ENCODE measurements at places on chromosomes 1 and 21. TPM values are rescaled to one million over a fixed set of nuclear protein-coding genes. Genes with fewer than 3 reads are reported as not detected.

DNA sequence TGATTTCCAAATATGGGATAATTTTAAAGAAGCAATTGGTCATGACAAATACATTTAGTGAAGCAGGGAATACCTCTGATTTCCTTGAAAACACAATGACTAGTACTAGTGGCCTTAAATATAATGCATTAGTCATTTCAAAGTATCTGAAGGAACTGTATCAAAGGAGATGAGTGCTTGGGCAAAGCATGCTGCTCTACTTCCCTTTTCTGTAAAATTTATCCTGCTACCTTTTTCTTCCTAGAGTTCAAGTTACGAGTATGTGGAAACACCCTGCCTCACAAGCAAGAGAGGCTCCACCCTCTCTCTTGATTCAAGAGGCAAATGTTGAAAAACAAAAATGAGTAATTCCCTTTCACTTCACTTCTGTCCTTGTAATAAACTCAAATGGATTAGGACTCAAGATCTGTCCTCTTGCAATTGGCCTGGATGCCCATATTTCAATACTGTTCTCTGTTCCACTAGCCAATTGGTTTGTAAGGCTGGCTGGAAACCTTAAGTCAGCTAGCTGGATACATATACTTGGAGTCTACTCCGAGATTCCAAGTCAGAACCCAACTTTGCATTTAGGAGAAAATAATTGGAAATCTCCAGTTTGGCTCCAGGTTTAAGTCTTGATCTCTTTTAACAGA, 92.5 kb downstream of the CDC42BPA start:
- DNase-seq, result no peak

DNA sequence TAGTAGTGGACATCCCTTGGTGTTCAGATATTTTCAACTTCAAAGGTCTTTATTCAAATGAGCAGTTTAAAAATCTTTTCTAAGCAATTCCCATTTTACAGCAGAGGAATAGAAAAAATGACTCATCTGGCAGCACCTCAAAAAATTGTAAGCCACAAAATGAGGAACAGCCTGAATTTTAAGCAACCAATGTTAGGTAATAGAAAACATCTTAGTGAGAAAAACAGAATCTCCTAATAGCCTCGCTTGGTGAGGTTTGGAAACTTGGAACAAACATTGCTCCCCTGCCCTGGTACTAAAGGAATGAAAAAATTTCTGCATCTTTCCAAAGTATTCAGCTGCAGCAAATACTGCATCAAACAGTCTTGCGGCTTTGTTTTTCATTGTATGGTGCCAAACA, 264.4 kb downstream of the NTNG1 start:
- peak; percentile 40 for DNase-seq

GRCh38 chr1:25819491-25820246, at the start of gene MTFR1L:
MTFR1L (plus strand) TSS chr1:25819954; CDS start chr1:25823105, 3,151 bp downstream.
- DNase-seq, result peak; percentile 98

Gene MRPL24
- total RNA-seq, result 39.2 TPM

Gene SLC5A9
- 2.4 TPM for total RNA-seq

DNA sequence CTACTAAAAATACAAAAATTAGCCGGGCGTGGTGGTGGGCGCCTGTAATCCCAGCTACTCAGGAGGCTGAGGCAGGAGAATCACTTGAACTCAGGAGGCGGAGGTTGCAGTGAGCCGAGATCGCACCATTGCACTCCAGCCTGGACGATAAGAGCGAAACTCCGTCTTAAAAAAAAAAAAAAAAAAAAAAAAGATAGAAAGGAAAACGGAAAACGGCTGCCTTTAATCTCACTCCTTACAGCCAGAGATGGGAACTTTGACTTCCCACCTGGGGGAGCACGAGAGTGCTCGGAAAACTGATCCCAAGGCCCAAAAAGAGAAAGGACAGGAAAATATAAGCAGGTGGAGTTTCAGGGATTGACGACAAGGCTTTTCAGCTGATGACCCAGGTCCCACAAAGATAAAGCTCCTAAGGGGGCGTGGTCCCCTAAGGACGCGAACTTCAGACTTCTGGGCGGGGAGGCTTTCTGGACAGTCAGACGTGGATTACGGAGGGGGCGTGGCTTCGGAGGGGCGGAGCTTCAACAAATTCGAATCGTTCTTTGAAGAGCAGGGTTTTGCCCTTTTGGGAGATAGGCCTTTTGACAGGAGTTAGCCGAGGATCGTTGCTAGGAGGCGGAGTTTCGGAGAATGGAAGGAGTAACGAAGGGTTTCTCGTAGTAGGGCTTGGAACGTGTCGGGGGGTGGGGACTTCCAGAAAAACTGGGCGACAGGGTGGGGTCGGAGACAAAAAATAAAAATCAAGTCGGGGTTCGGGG, 958 bp upstream of the CKS1B start:
- DNase-seq, result peak; percentile 98

DNA sequence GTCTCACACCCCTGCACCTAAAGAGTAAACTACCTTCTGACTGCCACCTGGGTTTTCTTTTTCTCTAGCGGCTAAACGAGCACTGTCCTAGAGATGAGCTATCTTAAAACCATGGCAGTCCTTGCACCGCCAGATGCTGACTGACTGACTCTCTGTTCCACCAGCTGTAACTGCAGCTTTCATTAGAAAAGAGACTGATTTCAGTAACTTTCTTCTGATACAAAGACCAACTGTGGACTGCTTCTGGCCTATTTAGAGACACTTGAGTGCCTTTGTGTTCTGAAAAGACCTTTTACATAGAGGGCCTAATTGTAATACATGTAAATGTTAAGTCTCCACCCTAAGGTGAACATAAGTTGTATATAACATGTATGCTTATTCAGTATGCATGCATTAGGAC, 152.5 kb downstream of the DISC1 start:
- no peak for DNase-seq

GRCh38 chr1:178579562-178579961, 66.7 kb downstream of the TEX35 start:
- DNase-seq, result no peak

- no peak for DNase-seq
Measured at GRCh38 chr1:77556045-77556444, 126.4 kb downstream of the ZZZ3 start.

Gene ERO1B
- total RNA-seq, result 3.3 TPM

- no peak for DNase-seq
Measured at GRCh38 chr1:246537441-246537840, 28.6 kb downstream of the TFB2M start.

Gene DSCAM
- not detected for total RNA-seq

Gene LCE1E
- total RNA-seq, result 45.3 TPM

Gene HAO2
- 1.8 TPM for total RNA-seq

Gene RGS7
- total RNA-seq, result not detected

- no peak for DNase-seq
Measured at GRCh38 chr1:32886004-32886827, at the start of gene HPCA. HPCA (plus strand) TSS chr1:32886491; CDS start chr1:32888899, 2,408 bp downstream.

- no peak for DNase-seq
Measured at GRCh38 chr1:26978901-26979300, 14.6 kb upstream of the TRNP1 start.

DNA sequence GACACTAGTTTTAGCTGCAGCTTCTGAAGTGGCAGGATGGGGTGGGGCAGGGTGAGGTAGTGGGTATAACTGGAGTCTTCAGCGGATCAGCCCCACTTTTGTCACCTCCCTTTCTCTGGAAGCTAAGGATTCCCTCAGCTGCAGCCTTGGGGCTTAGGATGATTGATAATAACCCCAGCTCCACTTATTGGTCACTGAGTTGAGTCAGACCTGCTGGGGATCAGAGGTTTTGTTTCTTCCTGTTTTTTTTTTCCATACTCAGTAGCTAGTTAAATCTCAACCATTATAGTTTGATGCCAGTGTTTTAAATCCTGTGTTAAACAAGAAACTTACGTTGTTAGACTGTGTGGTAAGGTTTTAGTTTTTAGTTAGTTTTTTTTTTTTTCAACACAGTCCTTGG, 57.2 kb downstream of the LAMC1 start:
- DNase-seq, result no peak

DNA sequence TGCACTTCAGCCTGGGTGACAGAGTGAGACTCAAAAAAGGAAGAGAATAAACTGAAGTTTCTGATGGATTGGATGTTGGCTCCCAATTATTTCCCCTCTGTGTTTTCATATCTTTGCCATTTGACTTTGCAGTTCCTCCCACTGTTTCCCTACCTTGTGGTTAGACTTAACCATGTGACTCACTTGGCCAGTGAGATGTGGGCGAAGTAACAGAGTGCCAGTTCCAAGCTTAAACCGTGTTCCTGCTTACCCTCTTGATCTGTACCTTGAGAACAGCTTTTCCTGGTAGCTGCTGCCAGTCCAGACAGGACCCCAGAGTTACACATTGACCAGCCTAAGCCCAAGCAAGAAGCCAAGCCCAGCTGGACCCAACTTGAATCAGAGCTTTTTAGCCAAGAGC, 323.4 kb downstream of the LTN1 start:
- DNase-seq, result no peak

Gene MX2
- 10.3 TPM for total RNA-seq

DNA sequence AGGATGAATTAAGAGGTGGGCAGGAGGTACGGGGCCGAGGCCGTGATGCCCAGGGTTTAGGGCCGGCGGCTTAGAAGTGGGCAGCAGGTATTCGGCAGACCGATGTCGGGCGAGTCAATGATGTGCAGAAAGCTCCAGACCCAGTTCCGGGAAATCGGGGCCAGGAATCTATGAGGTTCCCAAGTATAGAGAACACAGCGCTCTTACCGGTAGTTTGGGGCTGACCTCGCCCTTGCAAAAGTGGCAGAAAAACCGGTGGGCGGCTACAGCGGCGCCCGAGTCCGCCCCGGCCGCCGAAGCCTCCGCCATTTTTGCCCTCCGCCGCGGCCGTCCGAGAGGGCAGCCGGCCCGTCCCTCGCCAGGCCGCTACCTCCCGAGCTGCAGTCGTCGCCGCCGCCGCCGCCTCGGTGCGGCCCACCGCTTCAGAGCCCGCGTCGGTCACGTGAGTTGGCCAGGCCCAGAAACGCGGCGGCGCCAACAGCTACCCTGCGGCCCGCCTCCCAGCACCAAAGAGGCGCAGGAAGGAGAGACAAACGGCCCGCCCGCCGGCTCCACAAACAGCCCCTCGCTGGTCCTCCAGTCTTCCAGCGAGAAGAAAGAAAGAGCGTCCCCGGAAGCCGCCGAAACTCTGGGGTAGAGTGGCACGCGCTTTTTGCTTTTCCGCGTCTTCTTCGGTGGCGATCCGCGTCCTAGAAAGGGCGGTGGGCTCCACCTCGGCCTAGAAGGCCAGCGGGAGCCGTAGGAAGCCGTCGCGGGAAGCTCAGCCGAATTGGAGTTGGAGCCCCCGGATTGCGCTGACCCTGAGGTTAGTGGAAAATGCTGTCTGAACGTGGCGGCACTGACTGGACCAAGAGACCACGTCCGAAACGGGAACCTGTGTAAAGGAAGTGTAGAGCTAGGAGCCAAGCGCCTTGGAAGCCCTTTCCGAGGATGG, at the start of the genes POLR3C and RNF115:
POLR3C (plus strand) TSS at position 636 of the 934 bp plus-strand sequence. CDS start 1,577 bp downstream, outside the sequence.
RNF115 (minus strand) TSS at position 531 of the 934 bp plus-strand sequence; CDS start at position 309, 222 bp downstream.
- DNase-seq, result peak; percentile 88

GRCh38 chr1:108595507-108595906, 35.6 kb downstream of the EEIG2 start:
- DNase-seq, result no peak

Gene F5
- total RNA-seq, result 0.38 TPM

- no peak for DNase-seq
Measured at GRCh38 chr1:116508984-116509980, 61.5 kb downstream of the CD58 start.

DNA sequence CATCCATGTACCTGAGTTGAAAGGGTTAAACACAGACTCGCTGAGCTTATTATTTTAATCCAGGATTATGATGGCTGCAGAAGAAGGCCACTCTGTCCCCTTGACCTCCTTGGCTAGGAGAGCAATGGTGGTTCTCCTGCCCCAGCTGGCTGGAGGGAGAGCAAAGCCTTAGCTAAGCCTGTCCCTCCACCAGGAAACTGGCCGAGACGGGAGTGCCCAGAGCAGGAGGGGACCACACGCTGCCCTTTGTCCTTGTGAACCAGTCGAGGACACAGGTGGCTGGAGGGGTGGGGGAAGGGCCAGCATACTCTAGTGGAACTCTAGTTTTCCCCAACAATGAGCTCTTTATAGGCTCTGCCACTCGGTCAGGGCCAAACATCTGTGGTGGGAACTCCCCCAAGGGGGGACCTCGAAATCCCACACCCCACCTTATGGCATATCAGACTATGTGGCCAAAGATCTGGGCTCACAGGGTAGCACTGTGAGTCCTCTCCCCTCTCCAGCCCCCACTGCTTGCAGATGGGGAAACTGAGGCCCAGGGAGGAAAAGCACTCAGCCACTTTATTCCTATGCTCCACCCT, 12.9 kb downstream of the KIAA1614 start:
- DNase-seq, result no peak

Gene ATP1A4
- total RNA-seq, result not detected

DNA sequence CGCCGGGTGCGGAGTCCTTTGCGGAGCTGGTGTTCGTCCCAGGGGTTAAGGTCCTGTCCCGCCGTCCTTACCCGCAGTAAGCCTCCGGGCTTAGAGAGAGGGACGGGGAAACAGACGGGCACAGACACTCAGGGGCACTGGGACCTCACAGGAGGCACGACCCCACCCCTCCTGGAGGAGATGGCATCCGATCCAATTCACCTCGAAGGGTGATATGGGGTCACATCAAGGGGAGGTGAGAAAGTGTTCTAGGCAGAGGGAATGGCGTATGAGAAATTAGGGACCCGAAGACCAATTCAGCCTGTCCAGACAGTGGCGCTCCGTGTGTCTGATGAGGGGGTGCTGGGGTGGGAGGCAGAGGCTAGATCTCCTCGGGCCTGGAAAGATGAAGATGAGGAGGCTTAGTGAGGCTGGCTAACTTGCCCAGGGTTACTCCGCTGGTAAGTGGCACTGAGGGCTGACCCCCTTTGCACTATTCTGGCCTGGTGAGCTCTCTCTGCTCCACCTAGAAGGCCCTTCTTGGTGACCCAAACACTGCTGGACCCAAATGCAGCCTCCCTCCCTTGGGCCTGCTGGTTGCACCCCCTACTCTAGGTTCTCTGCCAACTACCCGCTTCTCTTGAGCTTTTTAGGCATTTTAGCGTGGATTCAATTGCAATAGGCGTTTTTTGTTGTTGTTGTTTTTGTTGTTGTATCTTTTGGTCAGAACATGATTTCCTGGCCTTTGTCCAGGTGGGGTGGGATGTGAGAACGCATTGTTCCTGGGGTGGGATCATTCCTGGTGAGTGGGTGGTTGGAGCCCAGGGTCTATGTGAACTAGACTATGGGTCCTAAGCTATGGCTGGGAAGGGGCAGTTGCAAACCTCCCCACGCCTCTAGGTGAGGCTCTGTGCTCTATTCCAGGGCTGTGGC, 12.3 kb downstream of the BTBD19 start:
- DNase-seq, result no peak

Gene NHLH1
- total RNA-seq, result not detected

Data from lower leg skin (tissue), 4 donors.